Esophagus mucosa (tissue), 1 donor: ENCODE measurements at places on chromosomes 1 and 21. TPM values are rescaled to one million over a fixed set of nuclear protein-coding genes. Genes with fewer than 3 reads are reported as not detected.

DNA sequence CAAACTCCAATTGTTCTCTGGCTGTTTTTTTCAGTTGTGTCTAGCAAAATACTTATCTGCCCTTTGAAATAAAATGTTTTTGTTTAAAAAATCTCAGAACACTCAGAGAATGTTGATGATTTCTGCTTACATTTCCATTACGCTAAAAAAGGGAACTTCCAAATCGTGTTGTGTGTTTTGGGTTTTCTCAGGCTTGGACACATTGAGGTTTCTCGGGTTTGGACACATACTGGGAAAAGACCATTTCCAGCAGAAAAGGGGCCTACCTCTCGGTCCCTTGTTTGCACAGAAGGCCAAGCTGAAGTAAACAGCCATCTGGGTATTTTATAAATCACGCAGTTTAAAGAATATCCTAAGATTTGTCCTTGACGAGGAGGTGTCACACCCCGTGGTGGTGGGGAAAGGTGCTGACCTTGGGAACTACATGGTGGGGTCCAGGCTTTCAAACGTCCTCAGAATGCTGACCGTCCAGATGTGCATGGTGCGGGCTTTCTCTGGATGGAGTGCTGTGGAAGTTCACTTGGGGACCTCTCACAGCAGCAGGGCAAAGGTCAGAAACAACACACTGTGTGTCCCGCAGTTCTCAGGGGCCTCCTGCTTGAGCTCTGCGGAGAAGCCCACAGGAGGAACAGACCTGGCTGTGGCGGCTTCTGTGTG is 67.8 kb downstream of the SLC37A1 start:
- no peak for ATAC-seq

DNA sequence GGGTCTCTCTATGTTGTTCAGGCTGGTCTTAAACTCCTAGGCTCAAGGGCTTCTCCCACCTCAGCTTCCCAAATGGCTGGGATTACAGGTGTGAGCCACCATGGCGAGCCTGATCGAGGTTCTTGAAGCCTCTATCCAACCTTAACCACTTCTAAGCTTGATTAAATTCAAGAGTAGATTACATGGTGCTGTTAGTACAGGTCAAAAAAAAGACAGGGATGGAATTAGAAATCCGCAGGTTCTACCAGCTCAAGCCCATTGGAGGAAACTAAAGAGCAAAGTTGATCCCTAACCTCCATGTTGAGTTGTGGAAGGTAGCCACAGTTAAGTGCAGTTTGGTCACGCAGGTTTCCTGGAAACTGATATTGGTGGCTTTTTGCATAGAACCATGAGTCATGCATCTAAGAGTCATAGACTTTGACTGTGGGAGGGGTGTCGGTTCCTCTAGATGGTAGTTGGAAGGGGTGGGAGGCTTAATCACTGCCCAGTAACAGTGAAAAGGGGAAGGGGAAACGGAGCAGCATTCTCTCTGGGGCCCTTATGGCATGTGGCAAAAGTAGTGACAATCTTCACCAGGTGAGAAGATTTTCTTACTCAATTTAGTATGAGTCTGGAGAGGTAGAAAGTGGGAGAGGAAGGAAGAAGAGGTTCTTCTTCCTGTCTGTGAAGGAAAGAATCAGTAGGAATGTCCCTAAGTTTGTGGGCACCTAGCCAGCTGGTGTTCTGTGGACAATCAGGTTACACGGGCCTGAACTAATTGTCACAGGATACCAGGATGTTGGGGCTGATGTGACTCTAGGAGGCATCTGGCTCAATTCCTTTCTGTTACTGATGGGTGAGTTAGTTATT is 7.0 kb downstream of the CD53 start:
- ATAC-seq, result peak; percentile 47

- ATAC-seq, result no peak
Measured at GRCh38 chr1:67465375-67465774, 35.2 kb upstream of the SERBP1 start.

- ATAC-seq, result peak; percentile 50
Measured at GRCh38 chr1:89519779-89520358, 4.8 kb upstream of the LRRC8B start.

DNA sequence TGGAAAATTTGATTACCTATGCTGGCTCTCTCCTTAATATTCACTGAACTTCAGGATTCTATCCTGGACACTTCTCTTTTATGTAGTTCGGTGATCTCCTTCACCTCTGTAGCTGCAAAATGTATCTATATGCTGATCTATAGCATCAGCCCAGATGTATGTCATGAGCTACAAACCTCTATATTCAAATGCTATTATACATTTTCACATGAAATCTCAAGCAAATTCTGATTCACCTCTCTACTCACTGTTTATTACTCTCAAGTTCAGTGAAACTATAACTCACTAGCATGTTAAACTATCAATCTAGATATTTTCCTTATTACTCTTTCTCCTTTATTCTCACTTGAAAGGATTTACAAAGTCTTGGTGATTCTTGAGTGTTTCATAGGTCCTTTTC is 52.2 kb downstream of the PTPRC start:
- no peak for ATAC-seq

DNA sequence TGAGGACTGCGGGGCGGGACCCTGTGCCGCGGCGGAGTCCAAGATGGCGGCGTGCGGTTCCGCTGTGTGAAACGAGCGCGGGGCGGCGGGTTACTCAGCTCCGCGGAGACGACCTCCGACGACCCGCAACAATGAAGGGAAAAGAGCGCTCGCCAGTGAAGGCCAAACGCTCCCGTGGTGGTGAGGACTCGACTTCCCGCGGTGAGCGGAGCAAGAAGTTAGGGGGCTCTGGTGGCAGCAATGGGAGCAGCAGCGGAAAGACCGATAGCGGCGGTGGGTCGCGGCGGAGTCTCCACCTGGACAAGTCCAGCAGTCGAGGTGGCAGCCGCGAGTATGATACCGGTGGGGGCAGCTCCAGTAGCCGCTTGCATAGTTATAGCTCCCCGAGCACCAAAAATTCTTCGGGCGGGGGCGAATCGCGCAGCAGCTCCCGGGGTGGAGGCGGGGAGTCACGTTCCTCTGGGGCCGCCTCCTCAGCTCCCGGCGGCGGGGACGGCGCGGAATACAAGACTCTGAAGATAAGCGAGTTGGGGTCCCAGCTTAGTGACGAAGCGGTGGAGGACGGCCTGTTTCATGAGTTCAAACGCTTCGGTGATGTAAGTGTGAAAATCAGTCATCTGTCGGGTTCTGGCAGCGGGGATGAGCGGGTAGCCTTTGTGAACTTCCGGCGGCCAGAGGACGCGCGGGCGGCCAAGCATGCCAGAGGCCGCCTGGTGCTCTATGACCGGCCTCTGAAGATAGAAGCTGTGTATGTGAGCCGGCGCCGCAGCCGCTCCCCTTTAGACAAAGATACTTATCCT is 430 bp downstream of the RBM15 start:
- ATAC-seq, result no peak

GRCh38 chr1:109322974-109323373 is 16.2 kb upstream of the MYBPHL start:
- ATAC-seq, result no peak

- no peak for ATAC-seq
Measured at GRCh38 chr1:27253596-27253995, 19.2 kb downstream of the WDTC1 start.

DNA sequence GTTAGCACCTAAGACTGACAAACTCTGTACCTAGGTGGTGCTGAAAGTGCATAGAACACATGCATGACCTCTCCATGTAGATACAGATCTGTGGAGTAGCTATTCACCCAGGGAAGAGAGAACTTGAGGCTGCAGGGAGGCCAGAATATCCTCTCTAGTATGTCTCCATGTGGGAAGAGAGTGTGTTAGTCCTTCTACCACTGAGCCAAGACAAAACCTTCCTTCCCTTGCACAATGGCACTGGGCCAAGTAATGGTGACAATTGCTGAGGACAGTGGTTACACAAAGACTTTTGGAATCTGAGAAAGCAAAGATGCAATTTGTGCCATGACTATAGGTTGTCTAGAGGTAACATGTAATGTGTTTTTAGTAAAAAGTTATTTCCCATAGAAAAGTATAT is 52.3 kb downstream of the C1orf198 start:
- ATAC-seq, result no peak

GRCh38 chr1:212432661-212433576 is at the start of gene NENF:
Gene NENF, plus strand, starts transcription at chr1:212432920. Its CDS starts 24 bp downstream, at chr1:212432944.
- ATAC-seq, result peak; percentile 99

DNA sequence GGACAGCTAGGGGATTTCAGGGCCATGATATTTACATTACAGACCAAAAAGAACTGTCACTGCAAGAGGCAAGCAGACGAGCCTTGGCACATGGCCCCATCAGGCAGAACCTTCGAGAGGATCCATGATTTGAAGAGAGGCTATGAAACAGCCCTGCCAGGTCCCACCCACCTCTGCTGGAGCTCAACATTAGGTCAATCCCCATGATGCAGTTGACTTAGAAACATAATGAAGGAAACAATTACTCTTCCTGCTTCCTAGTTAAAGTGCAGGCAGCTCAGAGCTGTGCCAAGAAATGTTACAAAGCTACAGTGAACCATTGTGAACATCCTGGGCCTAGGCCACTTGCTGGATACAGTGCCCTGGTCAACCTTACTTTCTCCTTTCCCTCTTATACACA is 41.7 kb upstream of the PTCH2 start:
- peak; percentile 49 for ATAC-seq

DNA sequence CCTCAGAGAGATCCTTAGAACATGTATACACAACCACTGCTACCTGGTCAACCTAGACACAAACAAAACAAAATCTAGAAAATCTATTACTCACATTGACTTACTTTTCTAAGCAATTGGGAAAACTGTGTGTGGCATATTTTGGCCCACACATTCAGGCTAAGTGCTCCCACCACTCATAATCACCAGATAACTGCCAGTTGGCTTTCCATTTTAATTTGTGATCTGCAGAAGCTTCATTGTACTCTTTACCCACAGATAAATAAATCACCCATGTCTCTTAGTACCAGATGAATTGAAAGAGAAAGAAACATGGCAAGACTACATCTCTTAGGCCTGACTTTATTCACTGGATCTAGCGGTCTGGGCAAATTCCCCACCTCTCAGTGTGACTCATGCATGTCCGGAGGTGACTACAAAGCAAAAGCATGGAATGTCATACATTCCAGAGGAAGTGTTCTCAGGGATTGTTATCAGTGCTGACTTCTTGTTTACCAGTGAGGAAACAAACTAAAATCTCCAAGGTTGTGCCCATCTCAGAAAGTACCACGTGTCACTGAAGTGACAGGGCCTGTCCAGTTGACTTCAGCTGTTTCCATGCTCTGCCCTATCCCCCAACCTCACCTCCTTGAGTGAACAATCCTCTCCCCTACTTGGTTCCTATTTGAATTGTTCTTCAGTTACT is 52.4 kb upstream of the BCL10 start:
- peak; percentile 50 for ATAC-seq

- no peak for ATAC-seq
Measured at GRCh38 chr1:109977657-109978378, 6.7 kb upstream of the AHCYL1 start.

DNA sequence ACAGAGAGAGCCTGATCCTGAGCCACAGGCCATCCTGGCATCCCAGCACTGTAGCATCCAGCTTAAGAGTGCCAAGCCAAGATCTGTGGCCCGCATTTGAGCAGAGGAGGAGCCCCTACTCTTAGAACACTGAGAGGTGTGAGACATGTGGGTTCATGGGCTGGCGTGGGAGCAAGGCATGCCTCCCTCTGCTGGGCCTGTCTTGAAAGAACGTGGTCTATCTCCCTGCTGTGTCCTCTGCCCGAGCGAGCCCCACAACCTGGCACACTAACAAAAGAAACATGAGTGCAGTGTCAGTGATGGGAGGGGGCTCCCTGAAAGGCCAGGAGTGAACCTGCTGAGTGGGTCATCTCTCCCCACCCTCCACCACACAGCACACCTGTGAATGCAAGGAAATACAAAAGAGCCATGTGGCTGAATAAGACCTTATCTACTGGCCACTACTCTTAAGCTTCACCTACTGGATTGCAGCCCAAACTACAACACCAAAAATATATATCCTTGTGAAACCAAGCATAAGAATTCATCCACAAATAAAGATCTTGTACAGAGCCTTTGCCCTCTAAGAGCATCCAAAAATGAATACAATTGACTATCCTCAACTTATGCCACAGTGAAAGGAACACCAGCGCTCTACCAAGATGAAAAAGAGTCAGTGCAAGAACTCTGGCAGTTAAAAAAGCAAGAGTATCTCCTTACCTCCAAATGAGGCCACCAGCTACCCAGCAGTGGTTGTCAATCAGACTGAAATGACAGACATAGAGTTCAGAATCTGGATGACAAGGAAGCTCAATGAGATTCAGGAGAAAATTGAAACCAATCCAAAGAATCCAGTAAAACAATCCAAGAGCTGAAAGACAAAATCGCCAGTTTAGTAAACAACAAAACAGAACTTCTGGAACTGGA is 259.4 kb upstream of the DAB1 start:
- ATAC-seq, result no peak

DNA sequence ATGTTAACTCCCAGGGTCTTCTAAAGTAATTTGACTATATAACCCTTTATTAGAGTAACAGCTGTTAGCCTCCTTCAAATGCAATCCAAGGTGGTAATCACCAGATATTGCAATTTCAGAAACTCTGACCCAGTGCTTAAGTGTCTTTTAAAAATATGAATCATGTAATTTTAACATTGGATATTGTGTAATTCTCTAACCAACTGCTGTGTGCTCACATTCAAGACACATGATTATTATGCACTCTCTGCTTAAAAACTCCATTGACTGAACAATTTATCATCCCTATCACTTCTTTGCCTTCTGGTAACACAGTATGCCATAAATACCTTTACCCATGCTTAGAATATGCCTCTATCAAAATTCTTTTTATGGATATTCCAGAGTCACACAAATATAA is 537.4 kb upstream of the RGS18 start:
- no peak for ATAC-seq

- no peak for ATAC-seq
Measured at GRCh38 chr1:234303231-234303630, 70.0 kb upstream of the COA6 start.

DNA sequence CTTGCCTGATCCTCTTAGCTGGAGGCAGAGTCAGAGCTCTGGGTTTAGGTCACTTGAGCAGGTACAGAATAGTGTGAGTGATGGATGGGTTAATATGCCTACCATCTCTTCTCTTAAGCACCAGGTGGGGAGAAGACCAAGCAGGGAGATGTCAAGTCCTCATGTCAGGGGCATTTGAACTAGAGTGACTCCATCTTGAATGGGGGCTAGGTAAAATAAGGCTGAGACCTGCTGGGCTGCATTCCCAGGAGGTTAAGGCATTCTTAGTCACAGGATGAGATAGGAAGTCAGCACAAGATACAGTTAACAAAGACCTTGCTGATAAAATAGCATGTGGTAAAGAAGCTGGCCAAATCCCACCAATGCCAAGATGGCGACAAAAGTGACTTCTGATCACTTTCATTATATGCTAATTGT is 77.4 kb upstream of the BTG3 start:
- ATAC-seq, result peak; percentile 19

The LINGO4 gene
- not detected for total RNA-seq

The CDA gene
- 97.6 TPM for total RNA-seq

The CFHR4 gene
- total RNA-seq, result not detected

The DMRTA2 gene
- total RNA-seq, result 1.7 TPM

The TNFRSF18 gene
- 16.3 TPM for total RNA-seq

The LCE2B gene
- not detected for total RNA-seq

The NKAIN1 gene
- total RNA-seq, result 0.92 TPM

The FCRL3 gene
- total RNA-seq, result 0.20 TPM

The CD34 gene
- 4.3 TPM for total RNA-seq

The CDC42BPA gene
- total RNA-seq, result 11.1 TPM

The PTPN7 gene
- total RNA-seq, result 1.2 TPM

The PTGER3 gene
- 0.12 TPM for total RNA-seq

The DNAJB4 gene
- 11.3 TPM for total RNA-seq

The PEAR1 gene
- 1.6 TPM for total RNA-seq
